ENCODE measurements at places on chromosomes 4 and X.

GRCh38 chr4:138761638-138762220 lies 253.9 kb upstream of the NOCT start:
- DNase-seq = no peak

- no peak for DNase-seq
Measured at GRCh38 chrX:20531667-20532066, 265.0 kb upstream of the RPS6KA3 start.

GRCh38 chrX:14026121-14026520 lies 3.6 kb downstream of the GEMIN8 start:
- no peak for DNase-seq

DNA sequence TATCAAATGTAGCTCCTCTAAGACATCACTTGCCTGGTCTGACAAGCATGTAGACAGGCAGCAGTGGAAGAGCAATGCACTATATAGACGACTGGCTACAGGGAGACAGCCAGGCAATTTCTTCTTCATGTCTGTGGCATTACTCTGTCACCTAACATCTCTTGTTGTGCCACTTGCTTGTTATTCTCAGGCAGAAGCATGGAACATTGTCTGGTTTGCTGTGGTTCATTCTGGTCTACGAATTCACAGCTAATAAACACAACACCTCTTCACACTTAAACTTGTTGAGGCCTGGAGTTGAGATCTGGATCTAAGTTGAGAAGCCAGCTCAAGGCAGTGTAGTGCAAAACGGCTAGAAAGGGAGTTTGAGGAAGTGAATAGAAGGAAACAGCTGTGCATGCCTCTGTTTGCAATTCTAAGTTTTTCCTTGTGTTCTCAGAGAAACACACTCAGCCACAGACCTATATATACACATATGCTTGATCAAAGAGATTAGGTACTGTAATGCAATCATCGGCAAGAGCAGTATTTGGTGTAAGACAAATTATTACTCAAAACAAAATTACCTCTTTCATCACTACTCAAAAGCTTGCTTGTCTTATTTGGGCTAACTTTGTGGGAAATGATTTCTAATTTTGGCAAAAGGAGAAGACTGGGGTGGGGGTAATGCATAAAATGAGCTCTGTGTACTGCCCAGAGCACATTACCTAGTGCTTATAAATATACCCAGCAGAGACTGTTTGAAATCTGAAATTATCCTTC lies 243.8 kb downstream of the PPP3CA start:
- DNase-seq = no peak

- no peak for DNase-seq
Measured at GRCh38 chrX:150227321-150227860, 135.7 kb upstream of the MAMLD1 start.

- DNase-seq = no peak
Measured at GRCh38 chr4:7462509-7462971, 27.8 kb upstream of the PSAPL1 start.

GRCh38 chr4:146506272-146506671 lies 15.5 kb downstream of the SLC10A7 start:
- no peak for DNase-seq

- no peak for DNase-seq
Measured at GRCh38 chrX:10496345-10496965, 123.9 kb downstream of the MID1 start.

Measured in activated CD4-positive, alpha-beta T cell treated with anti-CD3 and anti-CD28 coated beads, Interleukin-2, amount 50 U/mL, for 48 hours (primary cell).